ENCODE measurements at places on chromosomes 2 and 18.
A peak's percentile ranks its signal among the peaks of the same experiment; 100 is the strongest.

DNA sequence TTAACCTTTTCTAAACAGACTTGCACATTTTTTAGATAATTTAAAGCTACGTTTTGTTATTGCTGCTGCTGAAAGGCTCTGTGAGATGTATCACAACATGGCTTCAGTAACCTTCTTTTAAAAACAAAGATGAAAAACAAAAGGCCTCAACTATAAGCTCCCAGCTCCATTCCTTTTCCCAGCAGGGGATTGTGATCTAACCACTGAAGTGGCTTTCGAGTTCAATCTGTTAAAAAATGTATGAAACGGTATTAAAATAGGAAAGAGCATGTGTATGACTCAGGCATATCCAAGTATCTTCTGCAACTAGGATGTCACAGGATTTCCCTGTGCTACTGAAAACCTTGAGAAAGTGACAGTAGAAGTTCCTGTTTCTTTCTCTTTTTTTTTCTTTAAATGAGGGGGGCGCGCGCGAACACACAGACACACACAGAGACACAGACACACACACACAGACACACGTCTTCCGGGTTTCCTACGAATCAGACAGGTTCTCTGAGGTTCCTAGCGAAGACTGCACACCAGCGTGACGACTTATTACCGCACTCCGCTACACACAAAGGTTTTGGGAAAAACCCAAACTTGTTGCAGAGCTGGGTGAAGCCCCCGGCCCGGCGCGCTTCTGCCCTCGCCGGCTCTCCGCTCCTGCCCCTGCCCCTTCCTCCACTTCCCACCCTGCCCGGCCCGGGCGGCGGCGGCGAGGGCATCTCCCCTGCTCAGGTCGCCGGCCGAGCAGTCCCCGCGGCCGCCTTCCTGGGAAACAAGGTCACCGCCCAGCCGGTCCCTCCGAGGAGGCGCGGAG lies 86.8 kb downstream of the RBMS1 start:
- peak overlapping the region; percentile 85 for H3K27ac ChIP-seq
- peak; percentile 78 for DNase-seq
- H3K4me3 ChIP-seq, result peak overlapping the region; percentile 90
- no peaks in the 10 kb centered on the region for H3K27me3 ChIP-seq
- H3K4me1 ChIP-seq, result peaks cover 77% of the 10 kb centered on the region

- peaks cover 10% of the 10 kb centered on the region for H3K4me1 ChIP-seq
- no peak overlapping the region for H3K27ac ChIP-seq
- no peak for DNase-seq
- H3K4me3 ChIP-seq, result no peak overlapping the region
- H3K27me3 ChIP-seq, result no peaks in the 10 kb centered on the region
Observed at GRCh38 chr2:12856934-12857601, 140.3 kb downstream of the TRIB2 start.

GRCh38 chr2:47344890-47345589 lies 57.9 kb upstream of the MSH2 start:
- no peaks in the 10 kb centered on the region for H3K36me3 ChIP-seq
- H3K27me3 ChIP-seq, result peaks cover 53% of the 10 kb centered on the region
- peaks cover 10% of the 10 kb centered on the region for H3K4me1 ChIP-seq
- no peak for DNase-seq
- H3K4me3 ChIP-seq, result no peak overlapping the region

DNA sequence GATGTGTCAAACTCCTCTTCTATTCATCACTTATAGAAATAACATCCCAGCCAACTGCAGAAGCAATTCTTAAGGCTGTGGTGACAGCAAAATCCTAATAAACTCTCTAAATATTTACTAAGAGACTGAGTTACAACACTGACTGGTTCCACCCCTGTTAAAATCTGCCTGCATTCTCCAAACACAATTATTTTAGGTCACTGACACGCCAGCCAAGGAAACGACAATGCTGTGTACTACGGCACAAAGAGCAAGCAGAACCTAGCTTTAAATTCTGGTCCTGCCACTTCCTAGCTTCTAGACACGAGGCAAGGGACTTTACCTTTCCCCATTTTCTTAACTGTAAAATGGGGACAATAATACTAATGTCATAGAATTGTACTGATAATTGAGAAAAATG lies 4.1 kb downstream of the CYRIA start:
- DNase-seq, result no peak
- H3K27ac ChIP-seq, result no peak overlapping the region
- peaks cover 38% of the 10 kb centered on the region for H3K4me1 ChIP-seq
- peaks cover 38% of the 10 kb centered on the region for H3K27me3 ChIP-seq

DNA sequence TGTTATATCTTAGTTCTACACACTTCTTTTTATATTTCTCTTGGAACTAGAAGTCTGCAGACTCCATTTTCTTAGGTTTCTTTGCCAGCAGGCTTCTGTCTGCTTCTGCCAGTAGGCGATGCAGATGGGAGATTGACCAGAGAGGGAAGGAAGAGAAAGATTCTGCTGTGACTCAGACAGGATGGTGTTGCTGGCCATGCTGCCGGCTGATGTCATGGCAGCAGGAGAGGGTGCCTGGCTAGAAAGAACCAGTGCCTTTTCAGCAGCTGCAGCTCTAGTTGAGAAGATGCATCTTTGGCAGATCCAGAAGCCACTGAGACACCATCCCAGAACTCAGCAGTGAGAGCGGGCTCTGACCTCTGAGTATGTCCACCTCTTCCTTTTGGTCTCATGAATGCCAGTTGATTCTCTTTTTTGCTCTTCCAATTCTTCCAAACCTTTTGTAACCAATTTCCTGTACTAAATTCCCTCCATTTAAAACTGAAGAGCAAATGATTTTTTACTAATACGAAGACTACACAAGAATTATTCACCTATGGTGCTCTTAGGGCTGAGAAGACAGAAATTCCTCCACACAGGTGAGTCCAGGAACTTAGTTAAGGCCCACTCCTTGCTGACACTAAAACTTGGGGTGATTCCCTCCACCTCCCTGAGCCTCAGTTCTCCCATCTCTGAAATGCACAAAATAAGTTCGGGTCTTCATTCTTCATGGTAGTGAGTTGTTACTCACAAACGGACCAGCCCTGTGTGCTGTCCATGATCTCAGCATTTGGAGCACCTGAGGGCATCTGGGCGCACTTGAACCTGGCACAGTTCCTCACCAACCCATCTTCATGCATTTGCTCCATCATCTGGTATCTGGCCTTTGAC lies 200.7 kb downstream of the MYCN start:
- no peaks in the 10 kb centered on the region for H3K36me3 ChIP-seq
- no peak overlapping the region for H3K4me3 ChIP-seq
- no peak overlapping the region for H3K27ac ChIP-seq
- no peaks in the 10 kb centered on the region for H3K4me1 ChIP-seq
- DNase-seq, result no peak

DNA sequence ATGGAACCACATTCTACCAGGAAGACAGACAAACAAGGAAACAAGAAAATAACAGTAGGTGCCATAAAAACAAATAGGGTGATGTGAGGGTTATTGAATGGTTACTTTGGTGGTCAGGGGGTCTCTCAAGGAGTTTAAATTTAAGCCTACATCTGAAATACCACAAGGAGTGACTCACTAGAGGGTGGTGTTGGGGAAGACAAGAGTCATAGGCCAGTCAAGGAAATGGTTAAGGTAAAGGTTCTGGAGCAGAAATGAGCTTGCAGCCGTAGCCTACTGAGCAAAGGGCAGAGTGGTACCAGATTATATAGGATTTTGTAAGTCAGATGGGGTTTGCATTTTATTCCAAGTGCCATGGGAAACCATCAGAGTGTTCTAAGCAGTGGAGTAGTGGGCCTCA lies 135.6 kb upstream of the DAPL1 start:
- no peak overlapping the region for H3K4me3 ChIP-seq
- no peak overlapping the region for H3K27ac ChIP-seq
- H3K36me3 ChIP-seq, result peaks cover 4% of the 10 kb centered on the region
- H3K27me3 ChIP-seq, result no peaks in the 10 kb centered on the region

DNA sequence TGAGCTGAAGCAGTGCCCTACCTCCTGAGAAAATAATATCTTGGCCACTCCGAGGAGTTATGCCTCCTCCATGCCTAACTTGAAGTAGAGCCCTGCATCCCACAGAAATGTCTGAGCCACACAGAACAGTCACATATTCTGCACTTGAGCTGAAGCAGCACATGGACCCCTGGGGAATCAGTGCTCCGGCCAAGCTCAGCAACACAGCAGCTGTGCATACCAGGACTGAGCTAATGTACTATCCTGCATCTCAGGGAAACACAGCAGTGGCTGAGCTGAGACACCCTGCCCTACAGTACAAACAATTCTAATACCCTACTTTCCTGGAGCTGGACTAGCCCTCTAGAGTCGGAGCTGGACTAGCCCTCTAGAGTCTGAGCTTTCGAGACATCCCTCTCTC lies 166.9 kb downstream of the ZNF516 start:
- DNase-seq, result no peak
- no peak overlapping the region for H3K27ac ChIP-seq
- H3K36me3 ChIP-seq, result no peaks in the 10 kb centered on the region
- no peaks in the 10 kb centered on the region for H3K4me1 ChIP-seq
- no peak overlapping the region for H3K4me3 ChIP-seq
- H3K27me3 ChIP-seq, result peaks cover 90% of the 10 kb centered on the region

DNA sequence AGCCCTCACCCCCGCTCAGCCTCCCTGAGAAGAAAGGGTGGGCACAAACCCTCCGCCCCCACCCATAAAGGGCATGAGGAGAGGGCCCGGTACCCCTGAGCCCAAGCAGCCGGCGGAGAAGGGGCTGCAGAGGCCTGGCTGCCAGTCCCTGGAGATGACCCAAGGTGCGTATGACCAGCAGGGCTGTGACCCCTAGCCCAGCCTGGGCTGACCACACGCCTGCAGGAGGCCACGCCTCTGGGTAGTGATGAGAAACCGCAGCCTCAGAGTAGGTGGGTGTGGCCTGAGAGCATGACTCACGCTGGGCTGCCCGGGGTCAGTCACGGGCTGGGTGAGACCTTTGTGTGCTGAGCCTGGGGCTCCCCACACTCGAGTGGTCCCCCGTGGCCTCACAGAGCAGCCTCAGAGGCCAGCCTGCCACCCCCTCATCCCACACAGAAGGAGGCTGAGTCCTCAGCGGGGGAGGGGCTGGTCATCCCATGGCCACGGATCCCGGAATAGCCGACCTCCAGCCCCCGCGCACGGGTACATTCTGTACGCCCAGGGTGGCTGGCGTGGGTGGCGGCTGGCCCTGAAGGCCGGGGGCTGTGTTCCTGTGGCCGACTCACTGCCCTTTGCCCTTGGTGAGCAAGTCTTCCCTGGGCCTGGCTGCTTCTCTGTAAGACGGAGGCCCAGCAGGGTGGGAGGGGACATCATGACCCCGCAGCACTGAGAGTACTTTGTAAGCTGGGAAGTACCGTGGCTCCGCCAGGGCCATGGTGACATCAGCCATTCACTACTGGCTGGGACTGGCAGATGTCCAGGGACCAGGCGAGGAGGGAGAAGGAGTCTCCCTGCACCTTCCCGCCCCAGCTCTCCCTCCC lies 110.8 kb upstream of the OTOS start:
- H3K4me3 ChIP-seq, result no peak overlapping the region
- H3K4me1 ChIP-seq, result no peaks in the 10 kb centered on the region
- no peaks in the 10 kb centered on the region for H3K36me3 ChIP-seq
- H3K27me3 ChIP-seq, result peaks cover 63% of the 10 kb centered on the region
- DNase-seq, result no peak
- H3K27ac ChIP-seq, result no peak overlapping the region

- no peak overlapping the region for H3K4me3 ChIP-seq
- no peaks in the 10 kb centered on the region for H3K36me3 ChIP-seq
- DNase-seq, result no peak
- no peaks in the 10 kb centered on the region for H3K4me1 ChIP-seq
- H3K27me3 ChIP-seq, result peaks cover 23% of the 10 kb centered on the region
Observed at GRCh38 chr18:63000839-63001238, 285.5 kb downstream of the PHLPP1 start.

DNA sequence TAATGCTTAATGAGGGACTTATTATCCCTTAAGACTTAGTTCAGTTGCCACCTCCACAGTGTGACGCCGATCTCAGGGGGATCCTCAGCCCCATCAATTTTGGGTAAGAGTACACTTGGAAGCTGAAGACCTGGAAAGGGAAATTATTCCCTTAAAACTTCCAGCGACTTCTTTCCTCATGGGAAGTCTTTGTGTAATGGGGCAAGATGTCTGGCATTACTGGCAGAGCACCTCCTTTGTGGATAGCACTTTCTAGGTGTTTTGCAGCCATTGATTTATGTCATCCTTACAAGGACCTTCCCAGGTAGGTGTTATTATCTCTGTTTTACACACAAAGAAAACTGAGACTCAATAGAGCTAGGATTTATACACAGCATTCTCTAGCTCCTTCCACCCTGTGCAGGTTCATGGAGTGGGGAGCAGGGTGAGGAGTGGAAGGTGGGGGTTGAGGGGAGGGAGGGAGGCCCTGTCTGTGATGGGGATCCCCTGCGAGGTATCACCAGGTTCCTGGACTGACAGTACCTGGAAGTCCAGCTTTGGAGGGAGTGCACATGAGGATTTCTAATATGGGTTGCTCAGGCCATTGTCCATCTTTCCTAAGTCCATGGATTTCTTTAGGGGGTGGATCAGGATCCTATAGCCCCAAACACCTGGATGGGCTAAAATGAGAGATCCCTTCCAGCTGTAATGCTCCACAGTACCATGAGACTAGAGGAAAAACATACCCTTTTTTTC lies 79.4 kb downstream of the MYCN start:
- H3K36me3 ChIP-seq, result no peaks in the 10 kb centered on the region
- H3K27me3 ChIP-seq, result peaks cover 5% of the 10 kb centered on the region
- no peaks in the 10 kb centered on the region for H3K4me1 ChIP-seq
- H3K4me3 ChIP-seq, result no peak overlapping the region
- no peak for DNase-seq
- no peak overlapping the region for H3K27ac ChIP-seq

DNA sequence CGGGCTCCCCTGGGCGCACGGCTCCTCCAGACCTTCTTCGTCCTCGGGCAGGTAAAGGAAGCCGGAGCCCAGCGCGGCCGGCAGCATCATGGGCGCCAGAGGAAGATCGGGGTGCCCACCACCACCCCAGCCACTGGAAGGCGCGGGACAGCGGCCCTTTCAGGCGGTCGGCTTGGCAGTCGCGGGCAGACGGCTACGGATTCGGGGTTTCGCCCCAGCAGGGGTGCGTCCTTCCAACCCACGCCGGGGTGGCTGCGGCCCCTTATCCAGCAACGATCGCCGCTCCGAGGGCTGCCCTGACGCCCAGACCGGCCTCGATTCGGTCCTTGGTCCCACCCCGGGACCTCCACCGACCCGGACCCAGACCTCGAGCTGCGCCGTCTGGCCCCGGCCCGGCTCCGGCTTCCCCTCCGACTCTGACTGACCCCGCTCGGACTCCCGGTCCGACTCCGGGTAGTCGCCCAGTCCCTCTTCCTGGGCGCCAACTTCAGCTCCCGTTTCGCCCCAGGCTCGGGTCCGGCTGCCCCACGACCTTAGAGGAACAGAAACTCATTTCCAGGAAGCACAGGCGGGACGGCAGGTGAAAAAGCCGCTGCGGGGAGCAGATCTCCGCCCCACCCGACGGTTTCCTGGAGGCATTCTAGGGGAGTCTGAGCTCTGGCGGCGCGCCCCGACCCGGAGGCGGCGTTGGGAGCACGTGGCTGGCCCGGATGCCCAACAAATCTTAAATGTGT lies 30.2 kb upstream of the SSB start:
- DNase-seq, result peak; percentile 15
- H3K4me1 ChIP-seq, result peaks cover 13% of the 10 kb centered on the region
- no peak overlapping the region for H3K27ac ChIP-seq
- peaks cover 2% of the 10 kb centered on the region for H3K36me3 ChIP-seq

All from central memory CD8-positive, alpha-beta T cell (primary cell).